ENCODE measurements at places on chromosomes 5 and 9. TPM values are rescaled to one million over a fixed set of nuclear protein-coding genes. Genes with fewer than 3 reads are reported as not detected.

The CTSL gene
- 117 TPM for total RNA-seq

The TRMO gene
- 39.0 TPM for total RNA-seq

The KLHL9 gene
- total RNA-seq: 26.8 TPM

- DNase-seq: no peak
Observed at GRCh38 chr9:107872457-107873192, 383.1 kb upstream of the KLF4 start.

DNA sequence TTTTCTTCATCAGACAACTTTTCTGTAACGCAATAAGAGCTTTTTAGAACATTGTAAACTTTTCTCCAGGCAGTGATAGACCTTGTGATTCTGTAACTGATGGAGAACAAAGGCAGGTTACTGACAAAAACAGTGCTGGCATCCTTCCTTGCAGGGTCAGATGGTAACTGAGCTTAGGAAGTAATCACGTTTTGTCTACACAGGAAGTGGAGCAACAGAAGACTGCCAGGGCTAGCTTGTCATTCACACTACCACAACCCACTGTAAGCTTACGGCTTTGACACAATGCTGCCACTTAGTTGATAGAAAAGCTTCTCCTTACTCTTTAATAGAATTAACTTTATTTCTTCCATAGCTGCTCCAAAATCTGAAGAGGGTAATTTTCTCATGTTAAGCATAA lies 46.8 kb downstream of the FBN2 start:
- no peak for DNase-seq

DNA sequence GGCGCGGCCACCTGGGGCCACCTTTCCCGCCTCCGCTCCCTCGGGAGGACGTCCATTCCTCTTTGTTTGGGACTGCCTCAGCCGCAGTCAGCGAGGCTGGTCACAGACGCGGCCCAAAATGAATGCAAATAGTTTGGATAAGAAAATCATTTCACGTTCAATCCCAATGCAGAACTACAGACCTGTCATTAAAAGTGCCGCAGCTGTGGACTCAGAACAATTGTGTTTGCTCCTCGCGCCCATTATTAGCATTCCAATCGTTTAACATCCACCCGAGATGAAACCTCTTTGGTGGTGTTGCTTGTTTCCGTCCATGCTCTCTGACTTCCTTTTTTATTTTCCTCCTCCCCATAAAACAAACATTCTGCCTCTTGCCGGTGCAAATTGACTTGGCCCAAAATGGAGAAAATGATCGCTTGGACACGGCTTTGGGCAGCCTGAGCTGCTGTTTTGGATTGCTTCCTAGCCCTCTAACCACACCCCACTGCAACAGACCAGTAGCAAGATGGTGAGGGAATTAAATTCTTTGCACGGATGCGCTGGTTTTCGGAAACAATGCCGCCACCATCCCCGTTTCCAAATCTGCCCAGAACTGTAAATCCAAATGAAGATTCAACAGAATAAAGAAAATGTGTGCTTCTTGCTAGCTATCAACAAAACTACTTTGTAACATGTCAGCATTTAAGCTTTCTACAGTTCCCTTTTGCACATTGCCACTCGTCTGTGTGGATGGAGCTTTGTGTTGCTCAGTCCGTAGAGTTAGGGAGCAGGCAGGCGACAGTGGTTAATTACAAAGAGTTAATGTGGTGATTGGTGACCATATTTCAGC lies 784 bp downstream of the NLN start:
- DNase-seq: no peak

- no peak for DNase-seq
Observed at GRCh38 chr9:6973762-6974161, 216.0 kb downstream of the KDM4C start.

The IRX1 gene
- 6.5 TPM for total RNA-seq

DNA sequence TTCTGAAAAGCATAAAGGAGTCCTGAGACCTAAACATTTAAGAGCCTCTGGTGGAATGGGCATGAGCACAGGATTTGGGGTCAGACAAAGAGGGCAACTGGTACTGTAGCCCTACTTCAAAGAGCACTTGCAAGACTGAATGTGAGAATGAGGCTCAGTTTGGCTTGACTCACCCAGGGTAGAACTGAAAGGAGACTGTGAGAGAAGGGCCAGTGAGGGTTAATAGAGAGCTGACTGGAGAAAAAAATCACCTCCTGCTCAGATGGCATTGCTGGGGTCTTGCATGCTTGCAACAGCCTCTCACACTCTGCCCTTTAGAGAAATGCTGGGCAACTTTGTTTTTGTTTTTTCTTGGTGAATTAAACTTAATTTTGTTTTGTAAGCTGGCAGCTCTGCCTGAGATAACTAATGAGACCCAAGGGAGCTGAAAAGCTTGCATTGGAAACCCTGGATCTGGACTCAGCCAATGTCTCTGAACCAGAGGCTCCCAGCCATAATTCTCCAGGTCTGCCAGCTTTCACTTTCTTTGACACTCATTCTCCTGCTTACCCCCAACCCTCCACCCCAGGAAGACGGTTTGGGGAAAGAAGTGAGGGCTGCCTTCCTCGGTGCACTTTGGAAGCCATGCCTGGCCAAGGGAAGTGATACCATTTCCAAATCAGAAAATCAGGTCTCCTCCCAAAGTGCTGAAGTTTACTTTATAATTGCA lies 161.1 kb upstream of the PANK3 start:
- no peak for DNase-seq

GRCh38 chr5:143413958-143414669 lies 10.6 kb upstream of the NR3C1 start:
- DNase-seq: no peak

- no peak for DNase-seq
Observed at GRCh38 chr9:133538851-133539833, 4.6 kb downstream of the ADAMTSL2 start.

- no peak for DNase-seq
Observed at GRCh38 chr5:131649161-131649560, 14.1 kb upstream of the RAPGEF6 start.

DNA sequence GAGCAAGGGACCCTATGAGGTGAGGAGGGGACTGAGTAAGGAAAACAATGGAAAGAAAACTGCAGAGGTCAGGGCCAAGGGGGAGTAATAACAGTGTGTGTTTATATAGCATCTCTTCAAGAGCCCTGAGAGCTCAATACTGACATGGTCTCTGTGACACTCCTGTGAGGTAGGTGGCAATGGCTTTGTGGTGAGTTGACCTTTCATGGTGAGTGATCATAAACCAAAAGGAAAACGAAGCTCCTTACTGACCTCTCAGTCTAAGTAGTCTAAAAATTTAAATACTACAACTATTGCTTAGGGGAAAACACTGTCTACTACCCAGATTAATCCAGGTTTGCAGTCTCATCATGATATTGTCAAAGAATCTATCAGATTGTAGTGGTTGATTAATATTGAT lies 130.9 kb downstream of the SNCAIP start:
- DNase-seq: no peak

GRCh38 chr5:107776922-107777740 lies 106.4 kb upstream of the EFNA5 start:
- no peak for DNase-seq

The ANKRD31 gene
- total RNA-seq: 0.21 TPM

The HBEGF gene
- total RNA-seq: 31.6 TPM

- no peak for DNase-seq
Observed at GRCh38 chr9:128206484-128206883, 3.3 kb downstream of the DNM1 start.

The KCNIP1 gene
- 0.21 TPM for total RNA-seq

DNA sequence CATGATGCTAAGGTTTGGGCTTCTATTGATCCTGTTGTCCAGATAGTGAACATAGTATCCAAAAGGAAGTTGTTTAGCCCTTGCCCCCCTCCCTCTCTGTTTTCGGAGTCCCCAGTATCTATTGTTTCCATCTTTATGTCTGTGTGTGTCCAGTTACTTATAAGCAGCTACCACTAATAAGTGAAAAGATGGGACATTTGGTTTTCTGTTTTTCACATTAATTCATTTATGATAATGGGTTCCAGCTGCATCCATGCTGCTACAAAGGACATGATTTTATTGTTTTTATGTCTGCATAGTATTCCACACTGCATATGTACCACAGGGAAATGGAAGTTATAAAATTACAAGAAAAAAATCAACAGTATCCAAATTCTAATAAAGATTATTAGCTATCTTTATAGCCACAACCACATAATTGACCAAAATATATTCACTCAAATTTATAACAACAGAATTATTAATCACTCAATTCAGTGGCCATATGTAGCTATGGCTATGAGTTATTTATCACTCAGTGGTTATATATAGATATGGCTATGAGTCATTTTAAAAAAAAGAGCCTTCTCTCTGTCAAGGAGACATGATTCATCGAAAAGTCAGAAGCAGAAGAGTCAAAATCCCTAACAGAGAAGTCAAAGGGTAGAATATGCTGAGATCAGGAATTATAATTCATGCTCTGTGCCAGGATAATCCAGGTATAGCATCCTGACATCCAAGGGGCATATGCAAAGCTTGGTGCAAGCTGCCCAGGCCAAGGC lies 367.5 kb downstream of the DEPDC1B start:
- DNase-seq: no peak

DNA sequence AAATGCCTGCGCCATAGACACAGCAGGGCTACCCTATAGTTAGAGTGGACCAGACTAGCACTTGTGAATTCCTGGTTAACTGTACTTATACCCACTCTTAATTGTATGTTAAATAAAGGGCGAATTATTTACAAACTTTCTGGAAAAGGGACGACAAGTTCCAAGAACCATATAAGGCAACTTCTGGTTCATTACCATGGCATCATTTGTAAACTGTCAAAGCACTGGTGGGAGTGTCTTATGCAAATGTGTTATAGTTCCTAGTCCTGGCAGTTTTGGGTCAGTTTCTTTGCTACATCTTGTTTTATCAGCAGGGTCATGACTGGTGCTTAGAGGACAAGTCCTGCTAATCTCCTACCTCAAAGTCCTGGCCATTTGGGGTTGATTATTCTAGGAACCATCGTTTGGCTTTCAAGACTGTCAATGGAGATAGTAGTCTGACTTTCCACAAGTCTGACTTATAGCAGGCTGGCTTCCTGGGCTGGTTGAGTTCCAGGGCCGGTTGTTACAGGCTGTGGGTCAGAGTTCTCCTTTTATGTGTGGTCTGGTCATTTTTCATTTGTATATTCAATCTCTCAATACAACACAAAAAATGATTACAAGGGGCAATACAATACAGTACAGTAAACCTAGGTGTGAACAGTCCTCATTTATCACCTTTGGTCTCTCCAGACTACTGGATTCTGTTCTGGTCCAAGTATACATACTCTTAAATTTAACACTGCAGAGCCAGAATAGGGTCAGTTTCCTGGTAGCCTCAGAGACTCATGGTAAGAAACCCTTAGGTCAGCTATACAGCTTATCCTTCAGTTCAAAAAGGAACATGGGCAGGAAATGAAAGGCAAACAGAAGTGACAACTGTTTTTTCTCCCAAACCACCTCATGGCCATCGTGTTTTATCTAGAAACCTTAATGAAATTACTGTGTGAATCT lies 8.3 kb upstream of the CFAP95 start:
- no peak for DNase-seq

The ELAVL2 gene
- 0.68 TPM for total RNA-seq

- no peak for DNase-seq
Observed at GRCh38 chr5:1174122-1174936, 27.1 kb upstream of the SLC6A19 start.

GRCh38 chr9:89952401-89952800 lies 347.6 kb downstream of the GADD45G start:
- DNase-seq: no peak

The SEMA5A gene
- total RNA-seq: 4.0 TPM

The ANKRD20A1 gene
- total RNA-seq: 0.08 TPM

The SMIM32 gene
- not detected for total RNA-seq

- DNase-seq: no peak
Observed at GRCh38 chr5:3356016-3356415, 239.6 kb upstream of the IRX1 start.

- no peak for DNase-seq
Observed at GRCh38 chr9:71758785-71759184, 9.5 kb downstream of the CEMIP2 start.

GRCh38 chr5:86565197-86565789 lies 52.4 kb upstream of the COX7C start:
- DNase-seq: peak; percentile 10

The LHX6 gene
- 0.07 TPM for total RNA-seq

DNA sequence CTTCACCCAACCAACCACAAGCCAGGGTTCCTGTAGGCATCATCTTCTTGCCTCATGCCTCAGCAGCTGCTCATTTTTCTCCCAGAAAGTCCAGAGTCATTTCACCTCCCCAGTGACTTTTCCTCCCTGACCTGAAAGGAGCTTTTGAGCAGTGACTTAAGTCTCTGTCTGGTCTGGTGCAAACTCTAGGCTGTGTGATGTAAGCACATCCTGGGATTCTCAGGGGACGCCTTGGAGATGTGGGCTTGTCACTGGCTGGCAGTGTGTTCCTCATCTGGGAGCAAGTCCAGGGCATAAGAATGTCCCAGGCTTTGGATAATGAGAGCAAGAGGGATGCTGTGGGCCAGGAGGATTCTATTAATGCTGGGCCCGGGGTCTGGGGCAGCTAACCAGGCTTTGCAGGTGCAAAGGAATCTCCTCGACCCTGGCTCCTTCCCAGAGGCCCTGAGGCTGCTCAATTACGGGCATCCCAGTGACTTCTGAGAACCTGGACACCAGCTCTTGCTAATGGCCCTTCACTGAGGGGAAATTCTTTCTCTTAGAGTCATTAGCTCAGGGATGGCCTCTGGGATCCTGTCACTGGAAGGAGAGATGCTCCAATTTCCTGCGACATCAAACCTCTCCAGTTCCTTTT lies 211.0 kb upstream of the PANK3 start:
- no peak for DNase-seq

The EEIG1 gene
- 16.5 TPM for total RNA-seq

DNA sequence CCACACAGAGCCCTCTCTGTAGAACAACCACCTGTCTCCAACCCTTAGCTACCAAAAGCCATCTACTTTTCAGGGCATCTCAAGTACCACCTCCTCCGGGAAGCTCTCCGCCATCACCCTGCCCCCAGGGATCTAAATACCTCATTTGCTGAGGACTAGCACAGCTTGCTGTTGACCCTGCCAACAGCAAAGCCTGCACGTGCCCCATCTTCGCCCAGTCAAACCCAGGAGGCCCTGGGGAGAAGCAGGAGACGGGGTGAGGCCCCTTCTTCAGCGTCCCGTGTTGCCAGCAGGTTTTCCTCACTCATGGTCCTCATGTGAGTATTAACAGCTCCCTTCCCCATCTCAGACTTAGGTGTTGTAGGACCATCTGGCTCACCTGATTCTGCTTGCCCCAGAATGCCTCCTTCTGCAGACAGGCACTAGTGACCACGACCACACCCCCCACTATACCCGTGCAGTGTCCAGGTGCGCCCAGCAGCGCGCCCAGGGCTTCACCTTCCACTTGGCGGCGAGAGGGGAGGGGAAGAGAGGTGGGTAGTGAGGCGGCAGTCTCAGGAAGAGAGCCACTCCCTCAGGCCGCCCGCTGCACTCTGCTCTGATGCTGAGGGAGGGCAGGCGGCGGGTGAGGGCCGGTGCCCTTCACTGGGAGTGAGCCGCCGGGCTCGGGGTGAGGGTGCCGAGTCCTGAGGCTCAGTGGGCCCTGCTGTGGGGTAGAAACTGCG lies 11.1 kb downstream of the VAV2 start:
- no peak for DNase-seq
